ENCODE measurements at places on chromosomes 2 and 18.

DNA sequence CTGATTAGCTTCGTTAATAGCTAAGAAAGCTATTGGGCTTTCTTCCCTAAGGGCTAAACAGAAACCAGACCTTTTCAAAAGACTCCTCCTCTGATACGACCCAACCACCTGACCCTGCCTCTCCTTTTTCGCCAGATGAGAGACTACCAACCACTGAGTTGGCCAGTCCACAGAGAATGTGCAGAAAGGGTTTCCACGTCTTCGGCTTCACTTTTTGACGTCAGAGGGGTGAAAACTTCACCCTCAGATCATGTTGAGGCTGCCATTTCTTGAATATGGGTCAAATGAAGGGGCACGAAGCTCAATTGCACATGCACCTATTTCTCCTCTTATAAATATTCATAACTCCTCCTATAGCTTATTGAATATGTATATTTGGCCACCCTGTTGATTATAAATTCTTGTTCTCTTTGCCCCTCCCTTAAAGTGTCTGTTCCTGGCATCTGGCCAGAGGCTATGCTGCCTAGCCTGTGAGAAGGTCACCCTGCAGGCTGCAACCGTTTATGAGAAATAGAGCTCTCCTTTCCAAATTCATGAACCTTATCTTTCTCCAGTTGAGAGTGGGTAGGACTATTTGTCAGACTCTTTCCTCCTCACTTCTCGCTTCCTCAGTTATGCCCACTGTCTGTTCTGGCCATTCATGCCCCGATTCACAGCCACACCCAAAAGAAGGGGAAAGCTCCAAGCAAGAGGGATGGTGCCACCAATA, 301.6 kb downstream of the STK39 start:
- no peak for DNase-seq

DNA sequence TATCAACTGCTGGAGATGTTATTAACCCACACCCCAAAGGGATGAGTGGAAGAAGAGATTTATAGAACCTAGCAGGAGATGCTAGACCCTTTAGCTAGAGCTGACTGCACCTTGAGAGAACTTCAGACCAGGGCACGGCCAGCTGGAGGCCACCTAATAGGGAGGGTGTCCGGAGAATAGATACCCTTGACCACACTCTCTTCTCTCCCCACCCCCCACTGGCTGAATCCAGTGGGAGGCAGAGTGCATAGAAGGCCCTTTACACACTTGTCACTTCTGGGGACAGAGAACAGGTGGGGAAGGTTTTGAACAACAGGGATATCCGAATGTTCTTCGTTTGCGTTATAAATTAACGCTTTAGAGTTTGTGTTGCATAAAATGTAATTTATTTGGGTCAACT, 84.6 kb downstream of the PHLPP1 start:
- DNase-seq, result no peak

DNA sequence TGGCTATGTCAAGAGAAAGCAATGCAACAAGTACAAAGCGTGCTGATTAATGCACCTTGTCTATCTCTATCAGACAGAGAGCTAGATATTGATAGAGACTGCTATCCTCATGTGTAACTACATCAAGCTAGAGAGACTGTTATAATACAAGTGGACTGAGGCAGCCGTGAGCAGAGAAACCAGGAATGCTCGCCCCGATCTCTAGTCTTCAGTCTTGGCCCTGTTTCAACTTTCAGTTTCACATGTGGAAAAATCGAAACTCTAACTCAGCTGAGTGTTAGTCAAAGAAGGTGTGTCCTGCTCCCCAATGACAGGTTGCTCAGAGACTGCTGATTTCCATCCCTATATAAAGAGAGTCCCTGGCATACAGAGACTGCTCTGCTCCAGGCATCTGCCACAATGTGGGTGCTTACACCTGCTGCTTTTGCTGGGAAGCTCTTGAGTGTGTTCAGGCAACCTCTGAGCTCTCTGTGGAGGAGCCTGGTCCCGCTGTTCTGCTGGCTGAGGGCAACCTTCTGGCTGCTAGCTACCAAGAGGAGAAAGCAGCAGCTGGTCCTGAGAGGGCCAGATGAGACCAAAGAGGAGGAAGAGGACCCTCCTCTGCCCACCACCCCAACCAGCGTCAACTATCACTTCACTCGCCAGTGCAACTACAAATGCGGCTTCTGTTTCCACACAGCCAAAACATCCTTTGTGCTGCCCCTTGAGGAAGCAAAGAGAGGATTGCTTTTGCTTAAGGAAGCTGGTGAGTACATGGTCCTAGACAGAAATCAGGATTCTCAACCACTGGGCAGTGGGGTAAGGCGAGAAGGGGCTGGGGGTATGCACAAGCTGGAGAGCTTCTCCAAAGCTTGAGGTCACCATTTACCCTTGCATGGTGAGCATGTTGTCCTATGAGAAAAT, at the start of gene RSAD2:
Gene RSAD2, plus strand, starts transcription at position 376 of the 903 bp plus-strand sequence. Its CDS starts 24 bp downstream, at position 400.
- DNase-seq, result no peak

- DNase-seq, result no peak
Measured at GRCh38 chr2:231184319-231184718, 14.1 kb upstream of the ARMC9 start.

DNA sequence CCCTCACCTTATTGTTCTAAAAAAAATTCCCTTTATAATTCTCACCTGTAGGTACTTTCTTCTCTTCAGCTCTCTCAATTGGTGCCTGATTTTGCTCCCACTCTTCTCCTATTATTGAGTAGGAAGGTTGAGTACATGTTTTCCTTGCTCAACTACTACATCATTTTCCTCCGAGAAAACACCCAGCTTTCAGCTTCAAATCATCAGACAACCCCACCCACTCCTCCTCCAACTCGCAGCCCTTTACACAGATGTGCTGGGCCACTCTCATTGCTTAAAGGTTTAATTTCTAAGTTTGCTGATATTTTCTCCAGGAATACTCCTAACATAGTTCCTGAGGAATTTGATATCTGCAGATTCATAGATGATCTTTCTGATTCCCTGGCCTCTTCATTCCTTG, 734.4 kb upstream of the ZEB2 start:
- no peak for DNase-seq

GRCh38 chr2:239673641-239674040, 272.8 kb upstream of the HDAC4 start:
- no peak for DNase-seq

DNA sequence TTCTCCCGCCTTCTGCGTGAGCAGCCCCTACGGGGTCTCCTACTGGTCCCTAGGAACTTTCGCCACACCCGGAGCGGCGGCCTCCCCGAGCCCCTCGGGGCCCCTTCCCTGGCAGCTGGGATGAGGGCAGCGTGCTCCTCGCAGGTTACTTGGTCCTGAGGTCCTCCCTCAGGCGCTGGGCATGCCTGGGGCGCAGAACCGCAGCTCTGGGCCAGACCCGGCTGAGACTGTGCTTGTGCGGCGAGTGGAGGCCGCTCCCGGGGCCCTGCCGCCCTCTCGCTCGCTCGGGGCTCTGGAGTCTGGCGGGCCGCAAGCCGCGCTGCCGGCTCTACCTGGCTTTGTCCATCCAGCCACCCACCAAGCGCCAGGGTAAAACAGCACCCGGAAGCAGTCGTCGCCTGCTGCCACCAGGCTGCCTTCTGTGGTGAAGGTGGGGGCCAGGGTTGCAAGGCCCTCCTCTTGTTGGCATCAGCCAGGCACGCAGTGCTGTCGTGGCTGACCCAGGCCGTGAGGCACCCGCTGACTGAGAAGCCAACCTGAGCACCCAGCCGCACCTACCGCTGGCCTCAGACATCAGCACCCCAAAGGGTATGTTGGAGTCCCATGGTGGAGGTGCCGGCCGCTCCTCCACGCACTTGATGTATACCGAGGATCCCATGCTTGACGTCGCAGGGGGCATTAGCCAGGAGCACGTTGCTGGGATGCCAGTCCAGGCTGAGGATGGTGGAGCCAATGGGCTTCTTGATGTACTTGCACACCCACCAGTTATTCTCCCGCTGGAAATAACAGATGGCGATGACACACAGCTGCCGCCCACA, 46.1 kb upstream of the PTH2R start:
- DNase-seq, result no peak

GRCh38 chr2:141778315-141778835, 352.4 kb downstream of the LRP1B start:
- DNase-seq, result no peak
